ENCODE measurements at places on chromosomes 6 and 20.
A peak's percentile ranks its signal among the peaks of the same experiment; 100 is the strongest.

GRCh38 chr6:16355238-16355637 lies 116.9 kb downstream of the GMPR start:
- DNase-seq, result no peak

- DNase-seq, result no peak
These were observed 165.0 kb downstream of the TRIM27 start for GRCh38 chr6:28758818-28759235.

DNA sequence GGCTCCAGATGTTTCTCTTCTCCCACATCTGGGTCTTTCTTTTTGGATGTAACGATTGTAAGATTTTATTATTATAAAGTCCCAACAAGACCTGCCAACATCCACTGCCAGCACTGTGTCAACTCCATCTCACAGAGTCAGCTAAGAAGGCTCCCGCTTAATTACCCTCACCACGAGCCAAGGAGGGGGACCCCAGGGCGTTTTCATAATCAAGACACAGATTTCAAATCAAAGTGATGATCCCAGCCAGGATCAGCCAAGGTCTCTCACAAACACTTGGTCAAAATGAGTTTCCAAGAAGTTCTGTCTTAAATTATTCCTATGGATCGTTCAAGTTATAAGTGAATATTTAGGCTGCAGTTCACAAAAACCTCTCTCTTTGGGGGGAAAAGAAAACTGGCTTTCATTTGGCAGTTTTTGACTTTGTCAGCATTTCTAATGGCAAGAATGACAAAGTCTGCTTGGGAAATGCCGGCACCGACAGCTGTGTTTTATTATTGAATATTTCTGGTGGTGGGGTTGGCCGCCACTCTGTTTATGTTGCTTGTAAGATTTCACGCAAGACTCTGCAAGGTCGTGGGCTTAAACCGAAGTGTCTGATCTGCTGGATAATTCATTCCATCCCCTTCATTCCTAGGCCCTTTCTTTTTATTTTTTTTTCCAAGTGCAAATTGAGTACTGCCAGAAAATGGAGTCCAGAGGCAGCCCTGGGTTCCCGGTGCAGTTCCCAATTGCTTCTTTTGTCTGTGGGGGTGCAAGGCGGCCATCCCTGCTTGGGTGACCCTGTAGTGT lies 170.2 kb upstream of the PMEPA1 start:
- DNase-seq, result peak; percentile 57

- DNase-seq, result no peak
These were observed 28.9 kb upstream of the RREB1 start for GRCh38 chr6:7078856-7079255.

GRCh38 chr6:115058414-115059211 lies 715.8 kb upstream of the HS3ST5 start:
- no peak for DNase-seq
